Stimulated activated CD8-positive, alpha-beta memory T cell treated with anti-CD3 and anti-CD28 coated beads, Interleukin-2, amount 100 ng/mL, for 1 hour (primary cell): ENCODE measurements at places on chromosomes 4 and X.
A peak's percentile ranks its signal among the peaks of the same experiment; 100 is the strongest.

GRCh38 chrX:77802201-77802600 is 16.2 kb upstream of the ATRX start:
- DNase-seq: no peak

- DNase-seq: no peak
These were observed 664 bp downstream of the PRSS12 start for GRCh38 chr4:118351851-118352827.

GRCh38 chr4:69816236-69816635 is 43.7 kb downstream of the SULT1E1 start:
- no peak for DNase-seq

DNA sequence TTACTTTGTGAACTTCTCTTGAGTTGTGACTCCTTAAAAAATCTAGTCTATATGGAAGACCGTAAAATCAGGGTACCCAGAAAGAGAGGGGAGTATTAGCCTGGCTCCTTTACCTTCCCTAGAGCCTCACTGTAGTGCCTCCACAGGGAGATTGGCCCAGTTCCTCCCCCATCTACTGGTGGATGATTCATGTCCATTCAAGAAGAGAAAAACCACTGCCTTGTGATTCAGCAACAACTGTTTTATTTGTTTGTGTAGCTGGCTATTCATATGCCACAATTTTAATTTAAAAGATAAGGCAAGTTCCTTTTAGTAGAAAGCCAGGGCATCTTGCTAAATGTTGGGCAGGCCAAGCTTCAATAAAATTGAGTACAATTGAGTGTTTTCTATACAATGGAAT is 221.8 kb upstream of the KCNIP4 start:
- DNase-seq: no peak

- no peak for DNase-seq
These were observed 43.4 kb upstream of the SEC24B start for GRCh38 chr4:109390115-109390768.

- no peak for DNase-seq
These were observed 146.3 kb upstream of the ATP6AP2 start for GRCh38 chrX:40434443-40434842.

DNA sequence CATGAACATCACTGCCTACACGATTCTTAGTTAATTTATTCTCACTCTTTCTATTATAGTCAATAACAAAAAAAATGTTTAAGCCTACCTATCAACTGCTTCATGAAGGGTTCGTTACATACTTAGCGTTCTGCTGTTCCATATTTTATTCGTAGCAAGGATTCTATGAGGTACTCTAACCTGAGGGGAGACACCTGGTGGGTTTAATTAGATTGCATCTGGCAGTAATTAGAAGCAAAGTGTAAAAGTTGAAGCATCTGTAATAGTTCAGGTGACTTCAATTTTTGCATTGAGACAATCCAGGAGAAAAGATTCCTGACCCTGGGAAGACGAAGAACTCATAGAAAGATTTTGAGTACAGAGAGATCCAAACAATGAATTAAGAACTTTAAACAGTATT is 1655.8 kb upstream of the TENM3 start:
- no peak for DNase-seq

GRCh38 chrX:137566746-137567679 is 1.1 kb downstream of the ZIC3 start:
- no peak for DNase-seq

GRCh38 chrX:53445977-53446376 is 11.8 kb upstream of the HSD17B10 start:
- no peak for DNase-seq

GRCh38 chr4:114922592-114922933 is 190.9 kb downstream of the NDST4 start:
- DNase-seq: no peak

GRCh38 chr4:149902242-149902641 is 86.6 kb upstream of the IQCM start:
- DNase-seq: no peak

DNA sequence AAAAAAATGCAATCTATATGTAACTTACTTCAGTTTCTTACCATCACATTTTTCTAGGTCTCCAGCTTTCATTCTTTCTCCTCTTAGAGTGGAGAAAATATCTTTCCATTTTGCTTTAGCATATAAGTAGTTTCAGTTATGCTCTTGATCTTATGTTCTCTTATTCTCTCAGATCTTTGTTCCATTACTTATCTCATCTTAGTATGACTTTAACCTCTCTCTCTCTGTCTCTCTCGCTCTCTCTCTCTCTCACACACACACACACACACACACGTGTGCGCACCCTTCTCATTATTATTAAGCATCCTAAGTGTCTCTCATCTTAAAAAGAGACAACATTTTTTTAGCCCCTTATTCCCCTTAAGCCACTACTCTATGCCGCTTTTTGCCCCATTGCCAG is 92.8 kb downstream of the FAAH2 start:
- DNase-seq: no peak

DNA sequence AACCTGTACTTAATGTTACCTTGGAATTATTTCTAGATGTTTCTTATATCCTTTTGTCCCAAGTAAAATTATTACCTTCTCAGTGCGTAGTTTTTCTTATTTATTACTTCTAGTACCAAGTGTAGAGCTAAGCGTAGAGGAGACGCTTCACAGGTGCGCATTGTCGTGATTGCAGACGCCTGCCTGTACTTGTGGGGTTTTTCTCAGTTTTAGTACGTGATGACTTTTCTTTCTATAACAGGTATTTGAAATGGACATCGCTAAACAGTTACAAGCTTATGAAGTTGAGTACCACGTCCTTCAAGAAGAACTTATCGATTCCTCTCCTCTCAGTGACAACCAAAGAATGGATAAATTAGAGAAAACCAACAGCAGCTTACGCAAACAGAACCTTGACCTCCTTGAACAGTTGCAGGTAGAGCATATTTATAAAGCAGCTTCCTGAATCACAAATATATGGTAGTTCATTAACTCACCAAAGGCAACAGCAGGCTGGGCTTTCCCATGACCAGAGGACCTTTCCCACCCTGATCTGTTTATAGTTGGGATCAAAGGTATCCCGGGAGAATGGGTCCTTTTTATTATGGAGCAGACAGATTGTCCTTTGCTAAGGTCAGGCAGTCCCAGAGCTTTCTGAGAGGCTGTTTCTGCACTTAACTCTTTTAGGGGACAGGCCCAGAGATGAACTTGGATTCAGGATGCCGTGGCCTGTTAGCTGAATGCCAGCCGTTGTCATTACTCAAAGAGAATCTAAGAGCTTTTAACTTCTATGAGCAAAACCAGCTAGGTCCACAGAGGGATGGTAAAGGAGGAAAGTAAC is 172.9 kb downstream of the PTTG2 start:
- DNase-seq: no peak

- peak; percentile 33 for DNase-seq
These were observed 11.7 kb upstream of the GAGE10 start for GRCh38 chrX:49291615-49292337.

GRCh38 chrX:128581615-128582014 is 529.4 kb upstream of the ACTRT1 start:
- DNase-seq: no peak

GRCh38 chr4:148067301-148067916 is 335.5 kb downstream of the ARHGAP10 start:
- DNase-seq: no peak

GRCh38 chr4:184504385-184504784 is 30.0 kb upstream of the IRF2 start:
- no peak for DNase-seq

DNA sequence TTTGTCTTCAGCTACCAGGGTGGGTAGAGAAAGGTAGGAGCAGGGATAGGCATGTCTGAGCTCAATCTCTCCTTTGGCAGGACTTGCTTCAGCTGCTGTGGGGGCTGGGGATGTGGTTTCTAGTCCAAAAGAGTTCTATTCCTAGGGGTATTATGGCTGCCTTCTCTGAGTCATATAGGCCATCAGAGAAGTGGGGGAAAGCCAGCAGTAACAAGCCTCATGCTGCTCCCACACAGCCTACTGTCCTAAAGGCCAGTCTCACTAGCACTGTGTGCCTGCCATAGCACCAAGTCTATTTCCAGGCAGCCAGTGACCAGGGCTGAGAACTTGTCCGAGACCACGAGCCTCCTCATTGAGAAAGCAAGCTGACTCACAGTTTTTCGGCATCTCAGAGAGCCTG is 270.6 kb downstream of the DCAF12L2 start:
- no peak for DNase-seq

DNA sequence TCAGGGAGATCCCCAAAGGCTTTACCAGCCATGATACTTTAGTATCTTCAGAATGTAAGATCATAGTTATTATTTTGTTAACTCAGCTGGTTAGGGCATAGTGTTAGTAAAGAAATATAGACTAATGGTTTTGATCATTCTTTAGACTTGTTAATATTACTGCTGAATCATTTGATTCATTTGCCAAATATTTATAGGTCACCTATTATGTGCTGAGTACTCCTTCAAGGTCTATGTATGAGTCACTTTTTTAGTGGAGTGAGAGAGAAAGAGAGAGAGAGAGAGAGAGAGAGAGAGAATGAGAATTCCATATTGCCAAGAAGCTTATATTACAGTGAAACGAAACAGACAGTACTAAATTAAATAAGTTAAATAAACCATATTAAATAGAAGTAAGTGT is 110.3 kb downstream of the UBE2NL start:
- DNase-seq: no peak

DNA sequence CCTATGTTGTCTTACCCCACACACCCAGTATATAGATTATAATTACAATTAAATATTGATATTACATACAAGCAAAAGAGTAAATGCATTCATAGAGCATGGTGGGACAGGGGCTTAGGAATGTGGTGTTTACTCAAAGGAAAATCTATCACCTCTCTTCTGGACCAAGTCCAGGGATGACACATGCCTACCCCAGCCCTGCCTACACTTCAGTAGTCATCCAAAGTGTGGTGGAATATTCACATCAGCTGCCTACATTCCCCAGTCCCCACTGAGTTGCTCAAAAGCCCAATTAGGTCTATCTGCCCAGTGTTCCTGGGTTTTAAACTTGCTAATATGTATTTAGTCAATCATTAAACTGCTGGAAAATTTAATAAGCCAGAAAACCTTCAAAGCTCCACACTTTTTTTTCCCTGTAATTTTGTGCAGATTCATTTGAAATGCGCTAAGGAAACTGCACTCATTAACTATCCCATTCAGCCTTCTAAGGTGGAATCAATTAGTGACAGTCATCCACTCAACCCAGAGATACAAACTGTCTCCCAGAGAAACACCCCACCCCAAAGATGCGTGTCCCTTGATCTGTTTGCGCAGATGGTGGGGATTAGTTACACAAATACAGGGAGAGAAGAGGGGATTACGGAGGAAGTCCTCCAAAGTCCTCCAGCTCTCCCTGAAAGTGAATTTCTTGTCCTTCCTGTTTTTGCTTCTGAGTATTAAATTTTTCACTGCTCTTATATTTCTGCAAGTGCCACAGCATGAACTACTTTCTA is 91.7 kb upstream of the KDR start:
- no peak for DNase-seq

GRCh38 chr4:125832161-125832560 is 517.4 kb downstream of the FAT4 start:
- DNase-seq: no peak

DNA sequence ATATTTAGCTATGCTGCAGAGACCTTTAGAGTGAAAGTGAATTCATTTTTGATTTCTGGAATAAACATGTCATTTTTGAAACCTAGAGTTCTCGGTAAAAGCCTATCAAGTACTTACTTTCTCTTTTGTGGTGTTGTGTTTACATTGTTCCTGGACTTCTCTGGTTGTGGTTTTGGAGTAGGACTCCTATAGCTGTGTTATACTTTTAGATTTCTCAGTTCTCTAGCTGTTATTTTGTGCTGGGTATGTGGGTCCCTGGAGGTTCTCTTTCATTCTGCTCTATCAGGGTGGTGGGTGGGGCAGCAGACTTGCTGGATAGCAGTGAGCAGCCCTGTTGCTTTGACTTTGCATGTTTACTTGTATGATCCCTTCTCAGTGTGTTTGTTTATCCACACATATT is 25.6 kb upstream of the MSMO1 start:
- no peak for DNase-seq

GRCh38 chr4:48247142-48247877 is 22.3 kb downstream of the TEC start:
- no peak for DNase-seq

DNA sequence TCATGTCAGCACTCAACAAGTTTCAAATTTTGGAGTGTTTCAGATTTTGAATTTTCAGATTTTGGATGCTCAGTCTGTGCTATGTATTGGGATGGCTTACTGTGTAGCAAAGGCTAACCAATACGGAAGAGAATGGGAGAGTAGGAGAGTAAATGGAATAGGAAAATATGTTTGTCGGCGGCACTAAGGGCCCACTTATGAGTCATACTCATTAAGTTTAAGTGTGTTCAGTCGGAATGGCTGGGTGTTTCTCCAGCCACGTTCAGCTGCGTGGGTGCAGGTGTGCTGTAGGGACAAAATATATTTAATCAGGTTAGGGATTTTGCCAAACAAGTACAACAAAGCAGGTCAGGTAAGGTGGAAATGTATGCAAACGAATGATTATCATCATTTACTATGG is 13.6 kb downstream of the FTHL17 start:
- no peak for DNase-seq

DNA sequence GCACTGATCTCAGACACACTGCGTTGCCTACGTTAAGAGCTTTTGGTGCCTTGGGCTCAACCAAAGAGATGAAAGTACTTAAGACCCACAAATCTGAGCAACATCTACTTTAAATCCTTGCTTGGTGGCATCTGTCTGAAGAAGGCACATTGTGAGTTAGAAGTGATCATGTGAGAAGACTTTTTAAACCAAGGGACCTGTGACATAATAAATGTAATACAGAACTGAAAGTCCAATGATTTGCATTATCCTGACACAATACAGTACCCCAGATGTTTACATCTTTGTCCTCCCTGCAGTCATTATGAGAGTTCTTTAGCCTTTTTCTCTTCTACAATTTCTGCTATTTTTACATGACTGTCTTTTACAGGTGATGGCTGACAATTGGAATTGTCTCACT is 96.7 kb upstream of the FTHL17 start:
- no peak for DNase-seq

DNA sequence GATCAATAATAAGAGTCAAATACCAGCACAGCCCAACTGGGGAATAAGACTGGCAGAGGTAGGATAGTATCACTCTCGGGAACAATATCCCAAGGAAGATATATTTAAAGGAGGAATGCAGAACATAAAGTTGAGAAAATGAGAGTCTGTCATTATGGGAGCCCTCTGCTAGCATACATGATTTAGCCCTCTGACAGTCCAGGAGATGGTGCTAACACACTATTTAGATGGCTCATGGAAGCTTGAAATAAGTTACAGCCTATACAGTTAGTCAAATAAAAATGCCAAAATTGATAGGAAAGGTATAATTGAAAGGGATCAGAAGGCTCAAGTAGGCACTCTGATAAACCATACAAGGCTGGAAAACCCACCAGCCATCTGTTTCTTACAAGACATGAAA is 201.0 kb upstream of the NEIL3 start:
- DNase-seq: no peak

- DNase-seq: no peak
These were observed 59.1 kb downstream of the IGFBP7 start for GRCh38 chr4:57051095-57051494.

DNA sequence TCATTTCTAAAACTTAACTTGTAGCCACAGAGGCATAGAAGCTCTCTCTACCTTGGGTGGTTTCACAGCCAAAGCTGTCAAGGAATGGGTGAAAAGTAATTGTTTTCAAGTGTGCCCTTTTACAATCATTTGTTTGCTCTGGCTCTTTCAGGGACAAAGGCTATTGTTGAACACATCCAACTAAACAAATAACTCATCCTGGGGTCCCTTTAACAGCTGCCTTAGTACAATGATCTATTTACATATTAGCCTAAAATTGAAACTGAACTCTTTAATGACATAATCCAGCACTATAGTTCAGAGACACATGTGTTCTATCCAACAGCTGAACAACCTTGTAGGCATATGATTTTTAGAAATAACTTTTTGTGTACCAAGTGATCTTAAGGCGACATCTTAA is 3.7 kb downstream of the HHIP start:
- DNase-seq: no peak
